Activated CD4-positive, alpha-beta memory T cell treated with anti-CD3 and anti-CD28 coated beads, Interleukin-2, amount 10 ng/mL, durations not matched to agents 7 days and 5 days (primary cell): ENCODE measurements at places on chromosomes 11 and 22. TPM values are rescaled to one million over a fixed set of nuclear protein-coding genes. Genes with fewer than 3 reads are reported as not detected.

GRCh38 chr11:118047749-118048148 lies 29.1 kb upstream of the TMPRSS4 start:
- no peaks in the 10 kb centered on the region for H3K27me3 ChIP-seq
- no peak overlapping the region for H3K4me3 ChIP-seq
- H3K36me3 ChIP-seq: no peaks in the 10 kb centered on the region
- DNase-seq: no peak
- H3K4me1 ChIP-seq: peaks cover 90% of the 10 kb centered on the region

- no peak overlapping the region for H3K4me3 ChIP-seq
- no peak for DNase-seq
- H3K27me3 ChIP-seq: no peaks in the 10 kb centered on the region
- H3K36me3 ChIP-seq: no peaks in the 10 kb centered on the region
- H3K4me1 ChIP-seq: no peaks in the 10 kb centered on the region
- no peak overlapping the region for H3K27ac ChIP-seq
These were observed 1545.7 kb upstream of the TENM4 start for GRCh38 chr11:80986421-80987074.

DNA sequence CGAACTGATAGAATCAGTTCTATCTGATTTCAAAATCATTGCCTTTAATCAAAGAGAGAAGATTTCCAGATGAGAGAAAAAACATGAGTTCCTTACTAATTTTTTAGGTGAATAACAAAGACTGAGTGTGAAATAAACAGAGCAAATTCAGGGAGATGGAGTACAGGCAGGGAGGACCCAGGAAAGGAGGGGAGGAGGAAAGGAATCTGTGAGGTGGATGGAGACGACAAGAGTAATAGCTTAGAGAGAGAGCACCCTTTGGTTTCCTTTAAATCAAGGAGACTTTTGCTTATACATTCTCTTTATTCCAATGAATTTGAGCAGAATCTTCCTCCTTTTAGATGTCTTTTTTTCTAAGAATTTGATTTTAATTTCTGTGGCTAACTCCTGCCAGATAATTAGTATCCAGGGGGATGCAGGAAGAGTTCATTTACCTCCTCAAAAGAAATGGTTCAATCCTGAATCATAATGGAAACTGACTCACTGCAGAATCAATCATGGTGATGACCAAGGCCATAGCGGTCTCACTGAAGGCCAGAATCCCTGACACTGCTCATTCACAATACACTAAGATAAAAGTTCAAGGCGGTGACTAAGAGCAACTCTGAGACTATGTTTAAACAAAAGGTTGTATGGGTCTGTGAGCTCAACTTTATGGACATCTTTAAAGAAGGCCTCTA lies 234.0 kb upstream of the ZC3H12C start:
- H3K27me3 ChIP-seq: no peaks in the 10 kb centered on the region
- no peak overlapping the region for H3K4me3 ChIP-seq
- no peak overlapping the region for H3K27ac ChIP-seq
- no peaks in the 10 kb centered on the region for H3K4me1 ChIP-seq
- no peaks in the 10 kb centered on the region for H3K36me3 ChIP-seq

DNA sequence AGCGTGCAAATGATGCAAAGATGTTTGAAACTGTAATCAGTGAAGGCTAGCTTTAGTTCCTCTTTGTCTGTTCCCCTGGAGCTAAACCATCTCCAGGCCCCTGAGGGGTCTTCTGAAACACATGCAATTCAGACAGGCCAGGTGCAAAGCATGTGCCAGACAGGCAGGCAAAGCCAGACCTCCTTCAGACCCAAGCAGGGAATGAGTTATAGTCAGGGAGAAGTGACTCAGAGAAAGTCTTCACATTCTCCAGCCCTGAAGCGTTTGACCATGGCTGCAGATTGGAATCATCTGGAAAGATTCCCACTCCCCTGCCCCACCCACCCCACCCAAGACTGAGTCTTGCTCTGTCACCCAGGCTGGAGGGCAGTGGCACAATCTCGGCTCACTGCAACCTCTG lies 187.0 kb upstream of the ISX start:
- no peaks in the 10 kb centered on the region for H3K4me1 ChIP-seq
- no peak overlapping the region for H3K27ac ChIP-seq
- H3K27me3 ChIP-seq: no peaks in the 10 kb centered on the region

GRCh38 chr11:69635195-69635594 lies 5.8 kb upstream of the CCND1 start:
- no peak overlapping the region for H3K27ac ChIP-seq
- no peaks in the 10 kb centered on the region for H3K36me3 ChIP-seq
- peaks cover 13% of the 10 kb centered on the region for H3K4me1 ChIP-seq
- H3K27me3 ChIP-seq: peaks cover 65% of the 10 kb centered on the region

GRCh38 chr11:17923217-17923616 lies 89.6 kb downstream of the SERGEF start:
- peaks cover 14% of the 10 kb centered on the region for H3K36me3 ChIP-seq
- H3K27ac ChIP-seq: no peak overlapping the region
- H3K4me3 ChIP-seq: no peak overlapping the region
- no peak for DNase-seq
- H3K27me3 ChIP-seq: no peaks in the 10 kb centered on the region

MYBPC3 gene
- not detected for total RNA-seq

DNA sequence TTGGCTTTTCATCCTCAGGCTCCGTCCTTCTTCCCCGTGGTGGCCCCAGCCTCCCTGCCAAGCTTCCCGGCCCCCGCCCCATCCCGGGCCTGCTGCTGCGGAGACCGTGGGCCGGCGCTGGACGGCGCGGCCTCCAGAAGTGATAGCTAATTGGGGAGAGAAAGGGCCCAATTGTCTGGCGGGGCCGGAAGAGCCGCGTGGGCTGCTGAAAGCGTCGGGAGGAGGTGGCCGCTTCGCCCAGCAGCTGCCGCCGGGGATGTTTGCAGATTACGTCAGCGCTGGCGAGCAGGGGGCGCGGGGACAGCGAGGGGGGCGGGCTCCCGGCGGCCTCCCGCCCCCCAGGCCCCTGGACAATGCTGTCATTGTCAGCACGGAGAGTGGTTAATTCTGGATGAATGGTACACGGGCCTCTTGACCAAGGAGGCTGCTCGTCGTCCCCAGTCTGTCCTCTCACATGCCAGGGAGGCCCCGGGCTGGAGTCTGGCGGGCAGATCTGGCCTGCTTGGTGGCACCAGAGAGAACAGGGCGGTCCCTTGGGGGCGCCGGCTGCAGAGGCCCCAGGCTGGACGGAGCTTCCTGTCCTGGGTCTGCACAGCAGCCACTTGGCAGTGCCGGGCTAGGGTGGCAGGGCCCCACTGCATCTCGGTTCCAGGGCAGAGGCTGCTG lies 1.6 kb downstream of the SMIM38 start:
- no peak overlapping the region for H3K4me3 ChIP-seq
- H3K4me1 ChIP-seq: no peaks in the 10 kb centered on the region
- no peak for DNase-seq
- no peaks in the 10 kb centered on the region for H3K27me3 ChIP-seq
- H3K36me3 ChIP-seq: no peaks in the 10 kb centered on the region

DNA sequence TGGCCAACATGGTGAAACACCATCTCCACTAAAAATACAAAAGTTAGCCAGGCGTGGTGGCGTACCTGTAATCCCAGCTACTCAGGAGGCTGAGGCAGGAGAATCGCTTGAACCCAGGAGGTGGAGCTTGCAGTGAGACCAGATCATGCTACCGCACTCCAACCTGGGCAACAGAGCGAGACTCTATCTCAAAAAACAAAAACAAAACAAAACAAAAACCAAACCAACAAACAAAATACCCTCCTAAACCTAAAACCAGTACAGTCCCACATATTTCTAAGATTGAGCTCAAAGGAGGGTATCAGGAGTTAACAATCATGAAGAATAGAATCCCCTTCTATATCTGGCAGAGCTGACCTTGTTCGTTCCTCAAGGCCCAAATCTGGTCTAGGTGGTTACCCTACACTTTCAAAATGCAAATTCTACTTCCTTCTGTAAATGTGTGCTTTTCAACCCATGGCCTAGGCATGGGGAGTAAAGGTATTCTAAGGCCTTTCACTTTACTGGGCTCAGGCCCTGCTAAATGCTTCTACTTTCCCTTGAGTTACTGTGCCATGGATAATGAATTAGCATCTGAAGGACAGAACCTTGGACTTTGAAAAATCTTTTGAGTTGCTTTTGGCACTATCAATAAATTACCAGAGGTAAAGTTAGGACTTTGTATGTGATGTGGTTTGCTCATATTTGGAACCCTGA lies 10.4 kb upstream of the PPP2R1B start:
- H3K27me3 ChIP-seq: no peaks in the 10 kb centered on the region
- no peak overlapping the region for H3K4me3 ChIP-seq
- no peaks in the 10 kb centered on the region for H3K4me1 ChIP-seq
- DNase-seq: no peak

- no peaks in the 10 kb centered on the region for H3K4me1 ChIP-seq
- no peak overlapping the region for H3K4me3 ChIP-seq
These were observed 154.9 kb upstream of the DDI1 start for GRCh38 chr11:103881584-103881983.

GRCh38 chr11:61102667-61103571 lies 630 bp downstream of the CD5 start:
- H3K27me3 ChIP-seq: no peaks in the 10 kb centered on the region
- H3K4me1 ChIP-seq: peaks cover 43% of the 10 kb centered on the region
- no peak overlapping the region for H3K27ac ChIP-seq
- H3K4me3 ChIP-seq: no peak overlapping the region

SMIM38 gene
- total RNA-seq: 0.13 TPM

- DNase-seq: no peak
- no peaks in the 10 kb centered on the region for H3K36me3 ChIP-seq
- no peak overlapping the region for H3K27ac ChIP-seq
- no peaks in the 10 kb centered on the region for H3K4me1 ChIP-seq
These were observed 598.0 kb downstream of the BRD1 start for GRCh38 chr22:49229483-49230193.

DNA sequence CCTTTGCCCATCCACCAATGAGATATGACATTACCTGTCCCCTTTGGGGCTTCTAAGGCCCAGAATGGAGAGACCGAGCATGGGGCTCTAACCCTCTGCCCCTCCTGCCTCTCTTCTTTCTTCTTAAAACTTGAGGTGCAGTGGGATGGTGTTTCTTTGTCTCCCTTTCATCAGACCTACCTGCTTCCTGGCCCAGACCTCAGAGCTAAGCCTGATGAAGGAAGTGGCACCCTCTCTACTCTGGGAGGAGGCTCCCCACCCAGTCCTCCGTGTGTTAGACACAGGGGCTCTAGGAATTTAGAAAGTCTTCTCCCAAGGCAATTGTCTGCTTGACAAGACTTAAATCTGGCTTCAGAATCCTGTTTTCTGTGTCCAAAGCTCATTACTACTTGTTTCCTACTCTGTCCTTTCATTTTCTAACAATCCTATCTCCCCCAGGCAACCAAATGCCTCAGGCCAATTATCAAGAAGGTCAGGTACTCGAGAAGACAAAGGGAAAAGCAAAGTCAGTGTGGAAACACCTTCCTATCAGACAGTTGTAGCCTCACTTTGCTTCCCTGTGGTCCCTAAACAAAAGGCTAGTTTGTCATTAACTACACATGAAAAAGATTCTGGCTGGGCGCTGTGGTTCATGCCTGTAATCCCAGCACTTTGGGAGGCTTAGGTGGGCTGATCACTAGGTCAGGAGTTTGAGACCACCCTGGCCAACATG lies 20.3 kb upstream of the PARVA start:
- no peaks in the 10 kb centered on the region for H3K36me3 ChIP-seq
- H3K4me3 ChIP-seq: no peak overlapping the region

PRG3 gene
- not detected for total RNA-seq

TSPAN18 gene
- total RNA-seq: 38.7 TPM

GRCh38 chr11:112401036-112401769 lies 140.5 kb upstream of the PLET1 start:
- H3K27ac ChIP-seq: no peak overlapping the region
- H3K4me1 ChIP-seq: no peaks in the 10 kb centered on the region
- no peak overlapping the region for H3K4me3 ChIP-seq

- DNase-seq: no peak
- H3K4me3 ChIP-seq: no peak overlapping the region
- no peaks in the 10 kb centered on the region for H3K4me1 ChIP-seq
- H3K27ac ChIP-seq: no peak overlapping the region
These were observed 28.1 kb upstream of the IGSF9B start for GRCh38 chr11:133984828-133985227.

MS4A15 gene
- not detected for total RNA-seq

GRCh38 chr22:37455896-37456295 lies 28.6 kb upstream of the ELFN2 start:
- no peak overlapping the region for H3K27ac ChIP-seq
- DNase-seq: no peak
- H3K4me1 ChIP-seq: peaks cover 4% of the 10 kb centered on the region
- no peaks in the 10 kb centered on the region for H3K27me3 ChIP-seq

COA4 gene
- 51.5 TPM for total RNA-seq

DNA sequence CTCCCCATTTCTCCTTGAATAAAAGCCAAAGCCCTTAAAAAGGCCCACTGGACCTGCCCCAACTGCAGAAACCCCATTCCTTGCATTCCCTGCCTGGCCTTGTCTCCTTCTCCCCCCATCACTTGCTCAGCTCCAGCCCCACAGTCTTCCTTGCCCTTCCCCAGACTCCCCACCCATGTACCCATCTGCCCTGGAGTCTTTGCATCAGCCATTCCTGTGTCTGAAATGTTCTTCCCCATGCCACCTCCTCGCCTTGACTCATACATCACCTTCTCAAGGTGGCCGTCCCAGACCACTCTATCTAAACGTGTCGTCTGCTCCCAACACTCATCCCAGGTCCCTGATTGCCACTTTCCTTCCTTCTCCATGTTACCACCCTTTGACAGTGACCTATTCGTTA lies 77.4 kb upstream of the SHANK2 start:
- H3K27ac ChIP-seq: no peak overlapping the region
- H3K4me3 ChIP-seq: no peak overlapping the region
- H3K27me3 ChIP-seq: no peaks in the 10 kb centered on the region
- no peaks in the 10 kb centered on the region for H3K4me1 ChIP-seq
- no peaks in the 10 kb centered on the region for H3K36me3 ChIP-seq
